Activated CD8-positive, alpha-beta memory T cell treated with anti-CD3 and anti-CD28 coated beads for 48 hours (primary cell): ENCODE measurements at places on chromosomes 16 and 17.

DNA sequence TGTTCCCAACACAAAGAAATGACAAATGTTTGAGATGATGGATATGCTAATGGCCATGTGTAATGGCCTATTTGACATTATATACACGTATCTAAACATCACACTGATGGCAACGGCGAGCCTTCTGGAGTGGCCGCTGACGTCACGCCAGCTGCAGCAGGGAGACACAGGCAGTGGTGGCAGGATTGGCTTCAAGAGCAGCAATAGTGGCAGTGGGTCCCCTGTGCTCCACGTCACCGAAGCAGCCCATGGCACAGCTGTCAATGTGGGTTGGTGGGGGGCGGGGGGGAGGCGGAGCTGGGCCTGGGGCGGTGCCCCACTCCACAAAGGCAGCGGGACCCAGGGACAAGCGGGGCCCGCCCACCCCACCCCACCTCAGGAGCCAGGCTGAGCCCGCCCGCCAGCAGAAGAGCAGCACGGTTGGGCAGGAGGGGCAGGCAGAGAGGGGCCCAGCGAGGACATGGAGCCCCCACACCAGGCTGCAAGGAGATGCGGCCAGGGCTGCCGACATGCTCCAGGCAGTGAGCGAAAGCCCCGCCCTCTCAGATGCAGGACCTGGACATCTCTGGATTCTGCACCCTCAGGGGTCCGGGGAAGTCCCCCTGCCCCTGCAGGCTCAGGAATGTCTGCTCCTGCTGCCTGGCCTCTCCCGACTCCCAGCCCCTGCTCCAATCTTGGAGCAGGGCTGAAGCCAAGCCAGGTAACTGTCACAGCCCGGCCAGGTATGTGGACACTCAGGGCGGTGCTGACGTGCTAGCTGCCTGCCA, 64.6 kb downstream of the USP32 start:
- DNase-seq, result no peak

- no peak for DNase-seq
These were observed 117.5 kb downstream of the ASIC2 start for GRCh38 chr17:33175562-33175961.

GRCh38 chr17:69222707-69223258, 5.8 kb downstream of the ABCA10 start:
- DNase-seq, result no peak

DNA sequence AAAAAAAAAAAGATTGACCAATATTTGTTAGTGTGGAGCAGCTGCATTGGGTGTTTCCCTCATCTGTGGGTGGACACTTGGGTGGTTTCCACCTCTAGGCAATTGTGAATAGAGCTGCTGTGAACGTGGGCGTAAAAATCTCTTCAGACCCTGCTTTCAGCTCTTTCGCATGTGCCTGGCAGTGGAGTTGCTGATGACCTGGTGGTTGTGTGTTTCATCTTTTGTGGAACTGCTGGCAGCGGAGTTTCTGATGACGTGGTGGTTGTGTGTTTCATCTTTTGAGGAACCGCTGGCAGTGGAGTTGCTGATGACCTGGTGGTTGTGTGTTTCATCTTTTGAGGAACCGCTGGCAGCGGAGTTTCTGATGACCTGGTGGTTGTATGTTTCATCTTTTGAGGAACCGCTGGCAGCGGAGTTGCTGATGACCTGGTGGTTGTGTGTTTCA, 21.4 kb downstream of the ZC3H18 start:
- no peak for DNase-seq

DNA sequence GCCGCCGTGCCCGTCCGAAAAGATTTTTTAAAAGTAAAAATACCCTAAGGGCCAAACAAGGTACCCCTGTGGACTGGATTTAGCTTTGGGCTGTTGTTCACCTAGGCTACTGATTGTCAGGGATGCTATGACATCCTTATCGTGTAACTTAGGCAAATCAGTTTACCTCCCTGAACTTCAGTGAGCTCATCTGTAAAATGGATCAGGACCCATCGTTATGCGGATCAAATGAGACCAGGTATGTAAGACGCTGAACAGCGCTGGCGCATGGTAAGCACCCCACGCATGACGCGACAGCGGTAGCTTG, 658 bp upstream of the ZNF771 start:
- no peak for DNase-seq

DNA sequence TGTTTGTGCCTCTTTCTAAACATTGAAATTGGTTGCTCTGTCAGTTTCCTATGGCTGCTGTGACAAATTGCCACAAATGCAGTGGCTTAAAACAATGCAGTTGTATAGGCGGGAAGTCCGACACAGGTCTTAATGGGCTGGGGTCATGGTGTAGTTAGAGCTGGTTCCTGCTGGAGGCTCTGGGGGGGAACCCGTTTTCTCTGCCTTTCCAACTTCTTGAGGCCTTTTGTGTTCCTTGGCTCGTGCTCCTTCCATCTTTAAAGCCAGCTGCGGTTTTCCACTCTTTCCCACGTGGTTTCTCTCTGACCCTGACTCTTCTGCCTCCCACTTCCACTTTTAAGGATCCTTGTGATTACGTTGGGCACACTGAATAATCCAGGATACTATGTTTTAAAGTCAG, 12.5 kb downstream of the EPN2 start:
- DNase-seq, result no peak

DNA sequence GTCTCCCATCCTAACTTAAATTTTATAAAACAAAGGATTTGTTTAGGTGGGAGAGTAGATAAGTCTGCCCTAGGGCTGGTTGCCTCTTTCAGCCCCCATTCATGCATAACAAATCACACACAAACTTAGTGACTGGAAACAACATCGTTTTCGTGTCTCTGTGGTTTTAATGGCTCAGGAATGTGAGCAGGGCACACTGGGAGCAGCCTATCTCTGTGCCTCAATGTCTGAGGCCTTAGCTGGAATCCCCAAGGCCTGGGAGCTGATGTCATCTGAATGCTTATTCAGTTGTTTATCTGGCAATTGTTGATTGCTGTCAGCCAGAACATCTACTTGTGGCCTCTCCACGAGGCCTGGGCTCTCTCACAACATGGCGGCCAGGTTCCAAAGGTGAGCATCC, 101.9 kb upstream of the HSBP1 start:
- DNase-seq, result no peak

DNA sequence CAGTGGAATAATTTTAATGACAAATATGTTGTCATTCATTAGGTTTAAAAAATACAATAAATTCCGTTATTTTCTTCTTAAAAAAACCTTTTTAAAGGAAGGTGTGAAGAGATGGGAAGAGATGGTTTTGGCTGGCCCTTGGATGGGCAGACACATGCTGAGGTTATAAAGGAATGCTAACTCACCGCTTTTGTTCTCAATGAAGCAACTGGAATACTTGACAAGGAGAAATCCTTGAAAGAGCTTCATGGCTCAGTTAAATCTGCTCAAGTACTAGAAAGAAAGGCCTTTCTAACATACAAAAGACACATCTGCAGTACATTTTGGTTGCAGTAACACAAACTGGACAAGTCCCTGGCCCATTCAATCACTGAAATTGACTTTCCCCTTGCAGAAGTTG, 158.3 kb upstream of the KCNJ16 start:
- DNase-seq, result no peak

DNA sequence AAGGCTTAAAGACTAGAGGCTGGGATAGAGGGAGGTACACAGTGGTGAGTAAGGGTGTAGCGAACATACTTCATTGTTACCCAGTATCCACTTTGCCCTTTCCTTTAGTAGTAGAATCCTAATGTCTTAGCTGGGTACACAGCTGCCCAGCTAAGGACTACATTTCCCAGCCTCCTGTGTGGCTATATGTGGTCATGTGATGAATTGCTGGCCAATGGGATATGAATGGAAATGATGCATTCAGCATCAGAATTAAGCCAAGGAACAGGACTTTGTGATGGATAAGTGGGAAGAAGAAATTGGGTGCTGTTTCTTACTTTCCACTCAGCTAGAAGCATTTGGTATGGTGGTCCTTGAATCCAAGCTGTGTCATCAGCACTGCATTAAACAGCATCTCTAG, 55.9 kb downstream of the FOXL1 start:
- DNase-seq, result no peak

GRCh38 chr17:71792966-71793365, 327.9 kb upstream of the SOX9 start:
- DNase-seq, result no peak

- no peak for DNase-seq
These were observed 18.2 kb downstream of the ZNF213 start for GRCh38 chr16:3152991-3153368.

GRCh38 chr17:46977750-46978488, 1.1 kb downstream of the RPRML start:
- DNase-seq, result no peak

DNA sequence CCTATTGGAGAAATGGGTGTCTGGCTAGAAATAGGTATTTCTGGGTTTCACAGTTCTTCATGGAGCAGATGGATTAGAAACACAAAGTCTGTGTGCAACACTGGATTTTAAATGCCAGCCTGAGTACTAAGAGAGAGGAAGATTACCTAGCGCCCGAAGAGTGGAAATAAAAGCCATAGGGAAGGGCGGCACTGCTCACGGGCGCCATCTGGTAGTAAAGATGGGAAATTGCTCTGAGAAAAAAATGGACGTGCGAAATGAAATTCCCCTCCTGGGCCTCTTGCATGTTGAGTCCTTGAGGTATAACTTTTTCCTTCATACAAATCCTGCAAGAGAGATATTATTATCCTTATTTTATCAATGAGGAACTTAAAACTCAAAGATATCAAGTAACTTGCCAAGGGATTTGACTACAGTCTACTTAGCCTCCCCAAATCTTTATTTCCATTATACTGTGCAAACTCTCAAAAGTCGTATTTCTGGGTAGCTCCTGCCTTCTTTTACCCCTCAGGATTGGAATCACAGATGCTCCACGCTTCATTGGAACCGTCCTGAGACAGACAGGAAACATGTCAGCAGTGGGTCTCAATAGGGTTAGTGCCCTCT, 72.8 kb downstream of the MMD start:
- DNase-seq, result no peak

- no peak for DNase-seq
These were observed 39.6 kb downstream of the CDRT15 start for GRCh38 chr17:14197057-14197456.

DNA sequence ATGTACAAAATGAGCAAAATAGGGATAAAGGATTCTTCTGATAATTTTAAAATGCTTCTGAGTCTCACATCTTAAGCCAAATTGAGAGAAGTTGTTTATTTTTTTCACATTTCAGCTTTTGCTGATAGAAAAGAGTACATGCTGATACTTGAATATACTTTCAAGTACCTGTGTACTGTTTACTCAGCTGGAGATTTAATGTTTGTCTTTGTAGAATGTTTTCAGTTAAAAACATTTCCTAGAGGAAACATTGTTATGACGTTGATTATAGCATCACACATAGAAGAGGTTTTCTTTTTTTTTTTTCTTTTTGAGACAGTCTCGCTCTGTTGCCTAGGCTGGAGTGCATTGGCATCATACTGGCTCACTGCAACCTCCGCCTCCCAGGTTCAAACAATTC, 19.7 kb downstream of the ESRP2 start:
- no peak for DNase-seq

DNA sequence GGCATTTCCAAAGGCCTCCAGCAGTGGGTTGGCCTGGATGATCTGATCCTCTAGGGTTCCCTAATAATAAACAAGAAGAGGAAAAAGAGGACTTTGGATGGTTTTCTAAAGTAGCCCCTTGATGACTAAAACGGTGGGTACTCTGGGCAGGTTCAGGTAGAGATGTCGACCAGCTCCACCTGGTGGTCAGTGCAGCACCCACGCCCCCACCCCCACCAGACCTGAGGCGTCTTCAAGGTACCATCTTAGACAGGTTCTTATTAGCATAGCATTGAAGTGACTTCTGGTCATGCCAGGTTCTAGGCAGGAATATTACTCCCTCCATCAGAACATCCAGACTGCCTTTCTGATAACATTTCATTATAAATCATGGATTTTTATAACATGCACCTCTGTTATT, 15.0 kb downstream of the MYH13 start:
- no peak for DNase-seq

- no peak for DNase-seq
These were observed 344.9 kb upstream of the TNRC6C start for GRCh38 chr17:77613627-77614026.

DNA sequence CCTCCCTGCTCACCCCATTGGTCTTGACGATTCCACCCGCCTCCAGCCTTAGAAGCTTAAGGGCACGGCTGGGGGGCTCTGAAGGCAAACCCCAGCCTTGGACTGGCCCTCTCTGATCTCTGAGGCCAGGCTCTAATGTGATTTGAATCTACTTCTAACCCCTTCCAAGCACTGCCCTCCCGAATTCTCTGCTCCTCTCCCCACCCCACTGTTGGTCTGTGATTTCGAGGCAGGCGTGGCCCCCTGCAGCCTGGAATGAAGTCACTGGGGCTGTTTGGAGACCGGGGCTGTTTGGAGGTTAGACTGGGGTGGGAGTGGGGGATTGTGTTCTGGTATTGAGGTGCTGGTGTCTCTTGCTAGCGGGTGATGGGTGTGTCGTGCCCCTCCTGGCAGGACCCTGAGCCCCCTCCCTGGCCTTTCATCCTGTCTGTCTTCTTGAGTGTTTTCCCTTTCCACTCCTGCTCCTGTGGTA, 2.2 kb downstream of the GRB7 start:
- no peak for DNase-seq

DNA sequence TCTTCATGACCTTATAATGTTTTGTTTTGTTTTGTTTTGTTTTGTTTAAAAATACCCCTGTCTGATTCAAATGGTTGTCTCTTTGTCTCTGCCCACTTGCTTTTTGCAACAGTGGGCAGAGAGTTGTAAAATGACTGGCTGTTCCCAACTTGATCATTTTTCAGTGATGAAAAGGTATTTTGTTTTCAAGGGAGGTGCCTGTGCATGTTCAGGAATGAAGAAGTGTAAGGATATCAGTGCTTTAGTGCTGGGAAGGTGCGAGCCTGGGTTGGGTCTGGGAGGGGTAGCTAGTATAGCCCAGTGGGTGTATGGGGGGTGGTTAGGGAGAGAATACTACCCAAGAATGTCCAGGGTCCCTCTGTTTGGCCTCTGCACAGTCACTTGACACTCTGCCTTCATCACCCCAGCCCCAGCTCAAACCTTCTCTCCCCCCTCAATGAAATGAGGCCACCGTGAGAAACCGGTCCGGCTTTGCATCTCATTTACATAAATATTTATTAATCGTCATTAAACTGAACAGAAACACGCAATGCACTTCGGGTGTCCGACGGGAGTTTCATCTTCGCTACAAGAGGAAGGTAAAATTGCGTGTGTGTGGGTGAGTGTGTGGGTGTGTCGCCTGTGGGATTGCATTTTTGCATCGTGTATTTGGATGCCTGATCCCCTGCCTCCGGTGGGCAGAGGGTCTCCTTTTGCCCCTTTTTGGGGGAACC, 4.3 kb downstream of the NEUROD2 start:
- no peak for DNase-seq
